Cortex of kidney (tissue), 1 donor: ENCODE measurements at places on chromosomes 3 and 15.

GRCh38 chr3:113214917-113215595 lies 3.7 kb downstream of the BOC start:
- DNase-seq: no peak

DNA sequence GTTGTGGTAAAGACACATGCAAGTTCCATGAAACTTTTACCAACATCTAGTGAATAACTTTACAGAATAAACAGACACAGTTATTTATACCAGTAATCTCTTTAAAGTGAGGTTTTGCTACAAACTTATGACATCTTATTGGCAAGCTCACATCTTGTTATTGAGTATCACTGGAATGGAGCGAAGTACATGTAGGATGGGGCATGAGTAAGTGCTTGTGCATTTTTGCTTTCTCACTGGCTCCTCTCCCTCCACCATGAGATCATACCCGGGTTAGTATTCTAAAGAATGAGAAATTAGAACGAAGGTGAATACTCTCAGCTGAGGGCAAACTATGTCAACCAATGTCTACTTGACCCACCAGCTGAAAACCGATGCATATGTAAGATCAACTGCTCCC lies 193.3 kb upstream of the ZNF717 start:
- no peak for DNase-seq

DNA sequence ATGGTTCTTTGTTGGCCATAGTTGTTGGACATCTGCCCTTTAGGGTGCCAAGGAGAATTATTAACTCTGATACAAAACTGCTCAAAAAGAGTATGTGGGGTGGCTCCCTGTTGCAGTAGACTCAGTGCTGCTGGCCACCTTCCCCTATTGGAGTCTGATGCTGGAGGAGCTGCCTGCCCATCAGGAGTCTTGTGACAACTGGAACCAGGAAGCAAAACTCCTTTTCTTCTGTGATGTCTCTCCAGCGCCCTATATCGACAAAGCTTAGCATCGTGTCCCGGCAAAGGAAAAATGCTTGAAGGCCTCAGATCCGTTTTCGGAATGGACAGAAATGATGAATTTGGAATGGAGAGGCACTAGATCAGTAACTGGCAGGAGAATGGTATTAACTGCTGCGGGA lies 23.5 kb downstream of the PAK2 start:
- DNase-seq: no peak

DNA sequence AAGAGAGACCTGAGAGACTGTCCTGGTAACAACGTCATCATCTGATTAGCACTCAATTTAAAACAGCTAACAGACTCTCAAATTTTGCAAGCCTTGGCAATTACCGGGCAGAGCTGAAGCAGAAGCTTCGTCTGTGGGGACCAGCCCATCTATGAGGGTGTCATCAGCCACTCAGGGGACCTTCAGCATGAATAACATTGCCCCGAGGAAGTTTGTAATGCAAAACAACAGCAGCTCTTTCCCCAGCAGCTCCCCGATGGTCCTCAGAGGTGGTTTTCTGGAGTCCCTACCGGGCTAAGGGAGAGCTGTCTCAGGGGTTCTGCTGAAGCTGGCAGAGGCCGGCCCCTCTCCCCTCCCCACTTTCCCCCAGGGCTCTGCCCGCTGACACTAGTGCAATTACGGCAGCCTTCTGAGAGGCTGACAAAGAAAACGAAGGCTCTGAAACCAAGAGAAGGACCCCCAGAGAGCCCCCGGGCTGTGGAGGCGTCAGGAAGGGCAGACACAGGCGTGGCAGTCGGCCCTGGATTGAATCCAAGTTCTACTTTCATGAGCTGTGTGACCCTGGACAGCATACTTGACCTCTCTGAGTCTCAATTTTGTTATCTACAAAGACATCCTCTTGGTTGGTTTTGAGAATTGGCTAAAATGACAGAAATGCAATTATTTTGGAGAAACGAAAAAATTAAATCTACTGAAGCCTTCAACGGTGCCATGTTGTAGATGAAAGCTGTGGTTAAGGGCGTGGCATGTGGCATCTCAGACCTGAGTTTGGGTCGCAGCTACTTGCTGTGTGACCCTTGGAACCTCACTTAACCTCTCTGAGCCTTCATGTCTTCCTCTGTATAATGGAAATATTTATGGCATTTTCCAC lies 102.1 kb upstream of the TLE3 start:
- no peak for DNase-seq

DNA sequence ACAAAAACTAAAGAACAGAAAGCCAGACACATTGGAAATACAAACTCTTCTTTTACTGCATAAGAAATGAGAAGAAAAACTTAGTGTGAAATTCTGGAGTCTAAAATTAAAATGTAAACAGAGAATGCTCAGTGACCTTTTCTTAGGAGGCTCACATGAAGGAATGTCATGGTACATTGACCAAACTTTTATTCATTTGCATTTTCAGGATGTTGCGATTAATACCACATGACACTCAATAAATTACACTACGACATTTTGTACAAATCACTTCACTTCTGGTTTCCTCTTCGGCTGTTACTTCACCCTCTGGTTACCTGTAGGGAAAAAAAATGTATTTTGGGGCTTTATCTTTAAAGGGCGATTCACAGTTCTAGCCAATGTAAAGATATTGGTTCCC lies 56.4 kb upstream of the ACTC1 start:
- no peak for DNase-seq

DNA sequence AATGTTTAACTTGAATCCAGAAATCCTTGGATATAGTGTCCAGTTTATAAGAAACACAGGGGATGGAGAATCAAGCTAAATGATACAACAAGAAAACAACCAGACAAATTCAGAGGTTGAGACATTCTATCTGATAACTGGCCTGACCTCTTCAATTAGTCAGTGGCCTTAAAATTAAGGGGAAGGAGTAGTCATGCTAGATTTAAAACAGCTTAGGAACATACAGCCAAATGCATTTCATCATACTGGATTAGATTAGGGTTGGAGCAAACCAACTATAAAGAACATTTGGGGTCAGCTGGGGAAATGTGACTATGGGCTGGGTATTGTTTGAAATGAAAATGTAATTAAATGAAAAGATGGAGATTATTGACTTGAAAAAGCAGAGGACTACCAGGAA lies 53.3 kb downstream of the PPARG start:
- no peak for DNase-seq

DNA sequence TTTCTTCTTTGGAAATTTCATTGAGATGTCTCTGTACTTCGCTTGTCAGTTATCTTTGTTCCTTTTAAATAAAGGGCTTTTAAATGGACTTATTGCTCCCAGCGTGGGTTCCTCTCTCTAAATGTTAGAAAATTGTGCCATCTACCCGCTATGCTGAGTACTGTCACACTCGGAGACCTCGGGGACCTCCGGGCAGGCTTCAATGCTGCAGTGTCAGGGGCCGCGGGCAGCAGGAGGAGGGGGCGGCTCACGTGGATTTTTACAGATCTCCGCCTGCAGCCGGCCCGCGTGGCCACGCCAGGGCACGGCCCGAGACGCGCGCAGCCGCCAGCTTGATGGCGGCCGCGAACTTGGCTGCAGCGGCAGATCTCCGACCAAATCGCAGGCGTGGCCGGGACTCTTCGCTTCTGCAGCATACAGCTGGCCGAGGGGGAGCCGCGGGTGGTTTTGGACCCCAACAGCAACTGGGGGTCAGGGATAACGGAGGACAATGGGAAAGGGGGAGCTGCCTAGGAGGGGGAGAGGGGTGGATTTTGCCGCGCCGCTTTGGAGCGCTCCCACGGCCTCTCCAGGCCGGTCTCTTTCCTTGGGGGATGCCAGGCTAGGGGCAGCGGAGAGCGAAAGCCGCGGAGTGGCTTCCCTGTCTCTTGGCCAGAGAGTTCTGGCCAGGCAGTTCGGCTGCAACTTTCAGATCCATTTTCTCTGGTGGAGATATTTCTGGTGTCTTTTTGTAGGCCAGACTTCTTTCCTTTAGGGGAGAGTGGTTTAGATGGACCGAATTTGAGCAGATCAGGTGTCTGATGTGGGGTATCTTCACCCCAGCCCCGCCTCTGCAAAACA lies 15.3 kb downstream of the NR2F2 start:
- DNase-seq: no peak

DNA sequence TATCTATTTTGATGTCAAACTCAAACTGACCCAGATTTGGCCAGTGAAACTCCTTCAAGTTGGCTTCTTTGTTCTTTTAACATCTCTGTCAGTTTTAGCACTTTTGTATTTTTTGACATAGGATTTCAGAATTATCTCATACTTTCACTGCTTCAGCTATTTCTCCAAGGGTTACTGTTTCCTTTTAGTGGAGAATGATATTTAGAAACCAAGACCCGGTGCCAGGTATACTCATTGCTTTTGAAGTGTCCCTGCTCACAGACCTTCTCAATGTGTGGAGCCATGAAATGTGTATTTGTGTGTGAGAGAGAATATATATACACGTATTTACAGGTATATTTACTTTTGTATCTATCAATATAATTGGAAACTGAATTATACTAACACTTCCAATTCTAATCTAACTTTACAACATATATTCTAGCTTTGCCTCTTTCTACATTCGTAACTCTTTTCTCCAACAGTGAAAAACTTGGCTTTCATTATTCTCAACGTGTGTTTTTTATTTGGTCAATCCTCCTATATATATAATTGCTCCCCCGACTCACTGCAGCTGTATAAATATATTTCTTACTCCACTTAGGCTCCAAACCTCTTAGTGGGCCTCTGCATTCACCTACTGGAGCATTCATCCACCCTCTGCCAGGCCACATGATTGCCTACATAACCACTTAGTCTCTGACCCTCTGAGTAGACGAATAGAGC lies 54.0 kb downstream of the OTOL1 start:
- DNase-seq: no peak

- no peak for DNase-seq
Measured at GRCh38 chr3:102174312-102174712, 260.5 kb upstream of the ZPLD1 start.
